ENCODE measurements at places on chromosomes 7 and 10.
A peak's percentile ranks its signal among the peaks of the same experiment; 100 is the strongest.

- DNase-seq: no peak
Measured at GRCh38 chr7:150994838-150995510, 4.2 kb downstream of the NOS3 start.

GRCh38 chr7:132140341-132140740, 435.9 kb downstream of the PLXNA4 start:
- DNase-seq: no peak

DNA sequence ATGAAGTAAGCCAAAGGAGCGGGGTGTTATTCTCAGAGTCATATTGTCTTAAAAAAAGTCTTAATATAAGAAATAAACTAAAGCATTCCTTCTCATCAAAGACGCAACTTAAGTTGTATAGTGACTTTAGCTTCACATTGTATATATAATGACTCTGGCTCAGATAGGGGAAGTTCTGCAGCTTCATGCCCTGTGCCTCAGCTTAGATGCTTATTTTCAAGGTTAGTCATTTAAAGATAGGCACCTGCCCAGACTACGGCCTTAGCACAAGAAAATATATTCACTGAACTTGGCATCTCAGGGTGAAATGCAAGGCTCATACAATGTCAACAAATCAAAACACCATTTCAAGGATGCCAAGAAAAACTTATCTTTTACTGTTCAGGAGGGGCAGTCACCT, 52.8 kb upstream of the DNAJB12 start:
- no peak for DNase-seq

DNA sequence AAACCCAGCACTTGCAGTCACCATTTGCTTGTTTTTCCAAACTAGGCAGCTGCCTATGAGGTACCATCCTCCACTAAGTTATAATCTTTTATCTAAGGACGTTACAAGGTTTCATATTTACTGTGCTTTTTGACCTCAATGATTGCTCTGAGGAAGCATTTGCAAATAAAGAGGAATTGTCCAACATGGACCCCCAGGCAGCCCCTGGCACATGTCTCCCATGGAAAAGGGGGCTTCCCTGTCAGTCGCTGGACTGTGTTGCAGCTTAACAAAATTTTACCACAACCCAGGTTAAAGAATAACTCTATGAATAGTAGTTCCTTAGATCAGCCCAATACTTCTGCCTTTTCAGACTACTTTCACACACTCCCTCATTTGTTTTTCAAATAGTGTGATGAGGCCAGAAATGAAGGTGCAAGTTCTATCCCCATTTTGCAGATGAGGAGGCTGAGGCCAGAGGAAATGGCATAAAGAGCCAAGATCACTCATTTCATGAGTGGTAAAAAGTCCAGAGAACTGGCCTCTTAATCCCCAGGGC, 52.8 kb upstream of the ZPBP start:
- no peak for DNase-seq

DNA sequence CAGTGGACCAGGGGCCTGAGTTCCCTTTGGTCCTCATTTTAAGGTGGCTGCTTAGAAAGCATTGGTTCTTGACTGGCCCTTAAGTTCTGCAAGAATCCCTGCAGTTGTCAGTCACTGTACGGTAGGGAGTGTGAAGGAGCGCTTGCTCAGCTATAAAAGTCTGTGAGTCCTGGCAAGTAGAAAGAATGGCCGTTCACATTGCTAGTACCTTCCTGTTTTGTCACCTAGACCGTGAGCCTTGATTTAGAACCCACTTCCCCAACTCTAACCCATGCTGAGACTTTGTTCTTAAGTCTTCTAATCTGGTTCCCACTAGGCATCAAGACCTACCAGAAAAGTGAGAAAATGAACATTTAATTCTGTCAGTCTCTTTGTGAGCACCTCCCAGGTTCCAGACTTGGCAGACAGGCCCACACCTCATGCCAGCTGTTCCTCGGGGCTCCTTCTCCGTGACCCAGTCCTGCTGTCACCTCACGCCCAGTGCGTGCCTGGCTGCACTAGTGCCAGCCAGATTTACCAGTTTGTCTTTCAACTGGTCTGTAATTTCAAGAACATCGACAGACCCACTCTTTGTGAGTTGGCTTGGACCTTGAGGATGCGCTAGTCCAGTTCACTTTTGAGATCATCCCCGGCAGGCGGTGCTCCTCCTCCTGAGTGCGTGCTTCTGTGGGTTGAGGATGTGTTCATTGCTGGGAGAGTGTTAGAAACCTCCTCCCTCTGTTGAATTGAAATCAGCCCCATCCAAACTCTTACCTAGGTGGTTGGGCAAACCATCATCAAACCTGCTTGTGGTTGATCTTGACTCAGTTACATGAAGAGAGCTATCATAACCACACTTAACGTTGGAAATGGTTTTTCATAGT, 78.5 kb downstream of the SHH start:
- no peak for DNase-seq

DNA sequence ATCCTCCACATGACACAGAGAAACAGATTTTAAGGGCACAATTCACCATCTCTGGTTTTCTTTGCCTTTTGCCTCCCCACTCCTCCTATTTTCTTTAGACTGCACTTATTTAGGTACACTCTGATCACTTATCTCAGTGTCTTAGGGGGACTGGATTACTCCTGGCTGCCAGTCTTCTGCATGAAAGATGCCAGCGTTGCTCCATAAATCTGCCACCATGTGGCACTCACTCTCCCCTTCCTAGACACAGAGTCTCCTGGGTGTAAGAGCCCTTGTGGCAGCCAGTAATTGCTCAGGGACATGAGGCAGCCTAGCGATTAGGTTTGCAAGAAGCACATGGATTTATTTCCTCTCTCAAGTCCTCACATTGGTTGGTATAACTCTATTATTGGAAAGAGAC, 34.5 kb upstream of the RBM20 start:
- no peak for DNase-seq

DNA sequence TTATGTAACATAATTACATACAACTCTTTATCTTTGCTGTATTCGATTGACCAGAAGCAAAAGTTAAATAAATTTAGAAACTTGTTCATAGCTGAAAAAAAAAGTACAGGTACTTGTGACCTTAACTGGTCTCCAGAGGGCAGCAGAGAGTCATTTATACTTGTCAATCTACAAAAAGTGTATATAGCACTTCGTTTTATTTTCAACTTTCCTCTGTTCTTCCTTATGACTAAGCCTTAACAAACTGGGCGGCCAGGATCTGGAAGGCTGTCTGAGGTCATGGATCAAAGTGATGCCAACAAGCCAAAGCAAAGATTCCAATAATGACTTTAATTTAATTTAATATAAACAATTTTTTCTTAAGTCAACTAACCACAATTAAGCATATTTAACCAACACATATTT, 29.8 kb downstream of the C10orf67 start:
- peak; percentile 72 for DNase-seq

GRCh38 chr7:30526163-30526562, 21.5 kb upstream of the GGCT start:
- no peak for DNase-seq

DNA sequence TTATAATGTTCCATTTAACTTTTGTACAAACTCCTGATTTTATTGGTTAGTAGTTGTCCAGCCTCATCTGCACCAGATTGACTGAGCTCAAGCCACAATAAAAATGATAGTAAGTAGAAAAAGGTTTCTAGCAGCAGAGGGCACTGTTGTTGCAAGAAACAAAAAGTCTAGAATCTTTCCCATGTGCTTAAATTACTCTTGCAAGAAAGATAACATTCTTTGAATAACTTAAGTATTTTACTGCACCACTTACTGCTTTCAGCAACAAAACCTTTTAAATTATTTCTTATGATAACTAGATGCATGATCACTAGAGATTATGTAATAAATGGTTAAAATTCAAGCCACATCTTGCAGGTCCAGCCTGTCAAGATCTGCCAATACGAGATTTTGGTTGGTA, 27.0 kb downstream of the LMOD2 start:
- DNase-seq: peak; percentile 21

Data from CD4-positive, alpha-beta T cell treated with Interleukin-6 for 4 hours (primary cell).